ENCODE measurements at places on chromosomes 2 and 18.

GRCh38 chr2:20168727-20169696 is 55.9 kb downstream of the SDC1 start:
- no peak for DNase-seq

DNA sequence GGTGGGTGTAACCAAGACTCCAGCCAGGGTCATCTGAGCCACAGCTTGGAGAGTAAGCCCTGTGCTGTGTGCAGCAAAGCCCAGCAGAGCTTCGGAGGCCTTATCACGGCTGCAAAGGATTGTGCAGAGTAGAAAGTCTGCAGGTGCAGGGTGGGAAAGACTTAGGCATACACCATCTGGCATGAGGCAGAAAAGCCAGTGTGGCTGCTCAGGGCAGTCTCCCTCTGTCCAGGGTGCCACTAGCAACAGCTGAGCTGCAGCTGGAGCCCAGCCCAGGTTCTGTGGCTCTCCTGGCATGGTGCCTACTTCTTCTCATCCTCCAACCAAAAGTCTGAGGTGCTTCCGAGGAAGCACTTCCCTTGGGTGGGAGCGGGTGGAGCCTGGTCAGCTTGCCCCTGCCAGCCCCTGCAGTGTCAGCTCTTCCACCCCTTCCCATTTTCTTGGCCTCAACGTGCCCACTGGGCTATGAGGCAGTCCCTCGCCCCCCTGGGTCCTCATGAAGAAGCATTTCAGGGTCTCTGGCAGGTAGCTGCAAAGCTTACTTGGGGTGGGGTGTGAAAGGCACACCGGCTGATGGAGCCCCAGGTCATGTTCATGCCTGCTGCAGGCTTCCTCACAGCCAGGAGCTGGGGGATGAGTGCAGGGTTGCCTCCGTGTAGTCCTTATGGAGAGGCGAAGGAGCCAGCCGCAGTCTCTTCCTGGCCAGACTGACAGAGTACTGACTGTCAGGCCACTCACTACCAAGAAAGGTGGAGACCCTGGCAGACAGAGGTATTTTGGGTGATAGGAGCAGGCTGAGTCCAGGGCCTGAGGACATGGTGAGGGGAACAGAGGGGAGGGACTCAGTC is 4.8 kb downstream of the AMER3 start:
- no peak for DNase-seq

DNA sequence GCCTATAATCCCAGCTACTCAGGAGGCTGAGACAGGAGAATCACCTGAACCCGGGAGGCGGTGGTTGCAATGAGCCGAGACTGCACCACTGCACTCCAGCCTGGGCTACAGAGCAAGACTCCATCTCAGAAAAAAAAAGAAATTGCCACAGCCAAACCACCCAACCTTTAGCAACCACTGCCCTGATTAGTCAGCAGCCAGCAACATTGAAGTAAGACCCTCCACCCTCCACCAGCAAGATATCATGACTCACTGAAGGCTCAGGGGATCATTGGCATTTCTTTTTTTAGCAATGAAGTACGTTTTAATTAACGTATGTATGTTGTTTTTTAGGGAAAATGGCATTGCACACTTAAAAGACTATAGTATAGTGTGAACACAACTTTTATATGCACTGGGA is 349.1 kb upstream of the ACVR2A start:
- no peak for DNase-seq

DNA sequence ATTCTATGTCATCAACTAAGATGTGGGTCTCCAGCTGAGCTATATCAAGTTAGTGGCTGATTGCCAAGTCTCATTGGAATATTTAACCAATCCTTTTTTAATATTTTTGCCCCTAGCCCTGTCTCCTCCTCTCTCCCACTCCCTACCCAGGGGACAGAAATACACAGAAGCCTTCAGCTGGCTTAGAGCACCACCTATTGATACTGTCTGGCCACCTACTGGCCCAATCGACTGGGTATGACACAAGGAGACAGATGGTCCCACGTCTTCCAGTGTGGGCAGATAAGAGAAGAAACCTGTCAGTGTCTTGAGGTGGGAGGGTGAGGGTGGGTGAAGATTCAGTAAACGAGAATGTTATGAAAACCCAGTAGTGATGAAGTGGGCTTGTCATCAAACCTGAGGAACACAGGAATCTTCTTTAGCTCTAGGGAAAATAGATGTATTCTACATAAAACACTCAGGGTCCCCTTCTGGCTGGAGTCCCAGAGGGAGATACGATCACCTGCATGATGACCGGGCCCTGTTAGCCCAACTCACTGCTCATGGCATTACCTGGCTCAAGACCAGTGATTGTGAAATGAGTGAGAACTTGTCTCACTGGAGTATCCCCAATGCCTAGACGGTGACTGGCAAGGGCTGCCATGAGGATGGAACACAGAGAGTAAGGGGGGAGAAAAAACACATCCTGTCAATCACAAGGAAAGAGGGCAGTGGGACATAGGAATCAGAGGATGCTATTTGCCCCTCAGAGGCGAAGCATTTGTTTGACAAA is 26.7 kb downstream of the POLR1A start:
- DNase-seq, result no peak

GRCh38 chr18:1019191-1019590 is 114.5 kb downstream of the ADCYAP1 start:
- no peak for DNase-seq

GRCh38 chr18:42029092-42029491 is 74.1 kb downstream of the PIK3C3 start:
- DNase-seq, result no peak

- no peak for DNase-seq
Observed at GRCh38 chr18:63083020-63083531, 236.5 kb downstream of the BCL2 start.

DNA sequence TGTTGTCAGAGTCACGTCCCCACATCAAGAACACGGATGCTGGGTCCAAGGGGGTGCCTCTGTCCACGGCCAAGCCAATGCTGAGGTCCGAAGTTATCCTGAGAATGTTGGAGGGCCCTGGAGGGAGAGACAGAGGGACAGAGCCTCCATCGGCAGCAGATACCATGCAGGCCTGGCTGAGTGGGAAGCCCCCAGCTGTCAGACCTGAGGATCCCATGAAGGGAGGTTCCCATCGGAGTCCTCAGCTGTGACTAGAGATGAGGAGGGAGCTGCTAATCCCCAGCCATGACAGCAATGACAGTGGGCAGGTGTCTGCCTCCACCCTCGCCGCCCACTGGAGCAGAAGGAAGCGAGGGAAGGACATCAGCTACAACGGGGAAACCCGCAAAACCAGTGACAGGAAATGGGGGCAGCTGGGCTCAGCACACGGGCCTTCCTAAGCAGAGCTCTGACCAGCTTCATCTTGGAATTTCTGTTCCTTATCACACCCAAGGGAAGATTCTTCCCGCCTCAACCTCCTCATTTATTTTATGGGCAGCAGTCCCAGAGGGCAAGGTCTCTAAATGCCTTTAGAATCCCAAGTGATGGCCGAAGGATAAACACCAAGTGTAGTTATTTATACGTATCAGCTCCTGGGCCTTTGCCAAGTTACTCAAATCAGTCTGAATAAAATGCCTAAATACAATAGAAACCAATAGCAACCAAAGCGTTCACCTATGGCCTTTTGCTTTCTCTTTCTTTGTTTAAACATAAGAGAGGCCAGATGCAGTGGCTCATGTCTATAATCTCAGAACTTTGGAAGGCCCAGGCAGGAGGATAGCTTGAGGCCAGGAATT is 32.2 kb downstream of the FAM178B start:
- DNase-seq, result peak; percentile 62

DNA sequence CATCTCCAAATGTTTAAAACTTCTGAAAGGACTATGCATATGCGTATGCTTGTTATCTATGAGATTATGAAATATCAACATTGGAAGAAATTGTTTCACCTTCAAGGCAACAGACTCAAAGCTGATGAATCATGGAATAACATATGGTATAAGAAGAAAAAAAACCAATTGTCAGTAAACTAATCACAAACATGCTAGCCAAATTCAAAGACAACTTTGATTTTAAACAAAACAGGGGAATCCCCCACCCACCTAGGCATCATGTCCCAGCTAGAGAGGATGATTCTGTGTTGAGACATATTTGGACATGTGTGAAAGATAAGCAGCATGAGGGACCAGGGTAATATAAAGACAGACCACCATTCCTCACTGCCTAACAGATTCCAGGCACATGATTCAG is 147.7 kb downstream of the WDPCP start:
- no peak for DNase-seq

GRCh38 chr2:143950704-143951103 is 569.2 kb downstream of the ZEB2 start:
- DNase-seq, result no peak

GRCh38 chr18:72652990-72653593 is 109.0 kb upstream of the CBLN2 start:
- peak; percentile 6 for DNase-seq

DNA sequence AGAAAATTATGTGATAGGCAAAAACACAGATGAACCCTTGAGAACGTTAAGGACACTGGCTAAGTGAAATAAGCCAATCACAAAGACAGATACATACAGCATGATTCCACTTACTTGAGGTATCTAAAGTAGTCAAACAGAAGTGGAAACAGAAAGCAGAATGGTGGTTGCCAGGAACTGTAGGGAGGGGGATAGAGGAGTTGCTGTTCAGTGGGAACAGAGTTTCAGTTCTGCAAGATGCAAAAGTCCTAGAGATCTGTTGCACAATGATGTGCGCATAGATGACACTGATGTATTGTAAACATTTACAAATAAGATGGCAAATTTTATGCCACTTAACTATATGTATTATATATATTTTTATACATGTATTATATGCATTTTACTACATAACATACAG is 59.7 kb downstream of the POLE4 start:
- DNase-seq, result no peak

GRCh38 chr18:159037-159652 is 788 bp downstream of the USP14 start:
- no peak for DNase-seq

DNA sequence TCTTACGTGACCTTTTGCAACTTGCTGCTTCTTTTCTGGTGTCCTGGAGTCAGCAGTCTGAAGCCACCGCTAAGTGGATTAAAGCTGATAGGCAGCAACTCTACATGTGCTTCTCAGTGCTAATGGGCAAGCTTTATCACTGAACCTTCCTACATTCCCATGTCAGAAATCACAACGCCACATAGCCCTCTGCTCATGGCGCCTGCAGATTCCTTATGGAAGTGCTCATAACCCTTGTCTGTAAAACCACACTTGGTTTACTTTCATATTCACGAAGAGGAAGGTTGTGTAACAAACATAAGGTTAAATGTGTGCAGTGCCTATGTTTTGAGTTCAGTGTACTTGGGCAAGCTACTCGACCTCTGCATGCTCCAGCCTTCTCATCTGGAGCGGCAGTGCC is 319.8 kb downstream of the FBXO15 start:
- DNase-seq, result no peak

- DNase-seq, result no peak
Observed at GRCh38 chr18:26473672-26474071, 74.7 kb downstream of the KCTD1 start.

- DNase-seq, result peak; percentile 30
Observed at GRCh38 chr18:449374-449773, 51.1 kb downstream of the COLEC12 start.

GRCh38 chr2:117902933-117903332 is 88.4 kb downstream of the DDX18 start:
- DNase-seq, result no peak

GRCh38 chr2:157229572-157229971 is 27.9 kb upstream of the GALNT5 start:
- no peak for DNase-seq

DNA sequence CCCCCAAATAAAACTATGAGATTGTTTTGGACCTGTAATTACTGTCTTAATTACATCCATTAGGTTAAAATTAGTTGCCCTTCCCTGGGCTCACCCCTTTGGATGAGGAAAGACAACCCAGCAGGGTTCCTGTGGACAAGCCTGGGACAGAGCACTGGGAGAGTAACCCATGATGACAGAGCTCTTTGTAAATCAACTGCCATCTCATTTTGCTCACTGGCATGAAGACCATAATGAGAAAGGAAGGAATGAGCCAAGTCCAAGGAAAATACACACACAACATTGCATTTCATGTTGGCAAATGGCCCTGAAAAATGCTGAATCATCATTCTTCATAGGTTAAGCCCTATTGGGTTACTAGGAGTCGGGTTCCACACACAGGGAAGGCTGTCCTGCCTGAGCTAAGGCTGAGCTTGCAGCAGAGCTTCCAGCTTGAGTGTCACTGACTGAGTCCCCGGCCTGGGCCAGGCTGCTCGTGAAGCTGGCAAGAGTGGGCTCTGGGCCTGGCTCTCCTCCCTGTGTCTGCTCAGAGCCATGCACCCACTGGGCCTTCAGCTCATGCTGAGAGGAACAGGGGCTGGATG is 94.1 kb upstream of the ACAA2 start:
- no peak for DNase-seq

GRCh38 chr18:41982942-41983660 is 28.1 kb downstream of the PIK3C3 start:
- DNase-seq, result no peak

DNA sequence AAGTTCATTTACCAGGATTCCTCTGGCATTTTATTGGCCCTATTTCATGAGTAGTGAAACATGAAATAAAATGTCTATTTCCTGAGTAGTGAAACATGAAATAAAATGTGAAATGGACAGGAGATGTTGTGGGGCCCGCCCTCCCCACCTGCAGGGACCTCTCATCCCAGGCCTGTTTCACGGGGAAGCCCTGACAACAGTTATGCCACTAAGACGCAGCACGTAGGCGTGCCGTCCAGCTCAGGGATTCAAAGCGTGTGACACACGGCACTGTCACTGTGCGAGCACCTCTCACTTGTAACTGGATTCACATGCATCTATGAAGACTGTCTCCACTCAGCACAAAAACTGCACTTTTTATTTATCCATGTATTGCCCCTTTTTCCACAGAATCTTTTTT is 83.4 kb upstream of the SNTG2 start:
- no peak for DNase-seq

DNA sequence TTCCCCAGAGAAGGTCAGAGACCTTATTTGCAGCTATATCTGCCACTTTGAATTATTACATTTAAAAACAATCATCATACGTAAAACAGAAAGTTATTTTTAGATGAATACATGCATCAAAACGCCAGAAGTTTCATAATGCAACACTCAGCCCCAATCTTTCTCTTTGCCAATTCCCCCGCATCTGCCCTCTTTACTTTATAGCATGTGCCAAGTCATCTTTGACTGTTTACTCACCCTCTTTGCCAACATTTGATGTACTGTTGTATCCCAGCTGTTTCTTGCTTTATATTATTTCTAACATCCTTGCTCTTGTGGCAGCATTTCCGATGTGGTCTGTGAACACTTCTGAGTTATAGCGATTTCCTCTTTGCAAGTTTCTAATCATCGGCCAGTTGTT is 86.2 kb downstream of the CRIM1 start:
- DNase-seq, result peak; percentile 2

DNA sequence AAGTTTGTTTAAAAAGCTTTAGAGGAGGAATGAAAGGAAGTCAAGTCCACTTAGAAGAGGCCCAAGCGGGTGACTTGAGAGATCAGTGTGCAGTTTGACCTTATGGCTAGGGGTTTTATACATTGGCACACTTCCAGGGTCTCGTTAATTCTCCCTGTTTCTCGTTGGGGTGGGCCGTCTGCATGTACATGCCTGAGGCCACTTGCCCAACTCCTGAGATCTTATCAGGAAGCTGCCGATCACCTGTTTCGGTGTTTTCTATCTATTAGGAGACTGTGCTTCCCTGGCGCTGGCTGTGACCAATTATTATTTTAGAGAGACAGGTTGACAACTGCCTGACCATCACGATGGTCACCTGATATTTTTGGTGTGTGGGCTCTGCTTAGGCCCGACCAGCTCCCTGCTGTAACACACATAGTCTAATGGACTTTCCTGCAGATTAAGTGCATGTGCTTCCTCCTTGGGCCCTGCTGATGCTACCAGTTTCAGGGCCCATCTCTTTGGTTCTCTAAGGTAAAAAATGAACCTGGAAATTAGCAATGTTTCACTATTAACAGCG is 31.0 kb upstream of the MSH6 start:
- no peak for DNase-seq

Data from NCI-H774 (cell line).